WTC11 (cell line): ENCODE measurements at places on chromosomes 11 and 22. TPM values are rescaled to one million over a fixed set of nuclear protein-coding genes. Genes with fewer than 3 reads are reported as not detected.

Gene SHANK2
- total RNA-seq = 57.5 to 69.3 TPM (median 64.8 TPM) in 3 replicates

Gene FGF19
- 17.6 to 19.3 TPM (median 18.6 TPM) in 3 replicates for total RNA-seq

Gene SYCE3
- total RNA-seq = 0.46 to 0.89 TPM (median 0.85 TPM) in 3 replicates

Gene OR8G5
- total RNA-seq = not detected in 3 replicates

Gene PRG3
- total RNA-seq = not detected in 3 replicates

Gene PANX3
- not detected in 3 replicates for total RNA-seq

DNA sequence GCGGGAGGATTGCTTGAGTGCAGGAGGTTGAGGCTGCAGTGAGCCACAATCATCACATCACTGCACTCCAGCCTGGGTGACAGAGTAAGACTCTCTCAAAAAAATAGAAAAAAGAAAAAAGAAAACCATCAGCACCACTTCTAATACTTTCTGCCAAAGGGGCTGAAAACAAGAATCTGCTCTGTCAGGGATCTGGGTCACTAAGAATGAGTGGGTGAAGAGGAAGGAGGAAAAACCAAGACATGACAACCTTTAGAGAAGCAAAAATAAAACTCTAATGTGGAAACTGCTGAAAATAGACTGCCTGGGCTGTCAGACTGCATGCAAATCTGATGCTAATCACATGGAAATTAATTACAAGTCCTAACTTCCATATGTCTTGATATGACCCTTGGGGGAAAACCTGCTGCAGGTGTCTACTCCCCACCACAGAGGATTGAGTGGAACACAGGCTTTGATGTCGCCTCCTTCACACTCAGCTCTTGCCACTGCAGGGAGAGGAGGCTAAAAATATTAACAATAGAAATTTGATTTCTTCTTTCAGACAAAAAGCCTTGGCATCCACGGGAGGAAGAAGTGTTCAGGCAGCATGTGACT, 62.5 kb upstream of the CRTAM start:
- DNase-seq = no peak

GRCh38 chr22:49183208-49183825, 644.4 kb downstream of the BRD1 start:
- DNase-seq = no peak

DNA sequence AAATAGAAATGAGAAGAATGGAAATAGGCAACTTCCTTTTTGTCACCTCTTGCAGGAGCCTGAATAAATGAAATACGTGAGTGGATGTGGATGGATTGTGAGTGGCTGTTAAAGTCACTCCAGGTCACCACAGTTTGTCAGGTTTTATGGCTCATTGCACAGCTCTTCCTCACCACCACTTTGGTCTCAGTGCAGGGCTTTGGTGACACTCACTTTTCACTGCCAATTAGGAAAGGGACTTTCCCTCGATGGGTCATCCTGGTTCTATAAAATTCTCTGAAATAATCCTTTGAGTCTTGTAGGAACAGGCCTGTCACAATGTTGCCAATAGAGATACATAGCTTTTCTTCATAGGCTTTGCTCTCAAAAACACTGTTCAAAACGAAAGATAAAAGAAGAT, 172.4 kb upstream of the C11orf87 start:
- DNase-seq = no peak

GRCh38 chr11:117382746-117383145, 55.1 kb downstream of the CEP164 start:
- DNase-seq = no peak

DNA sequence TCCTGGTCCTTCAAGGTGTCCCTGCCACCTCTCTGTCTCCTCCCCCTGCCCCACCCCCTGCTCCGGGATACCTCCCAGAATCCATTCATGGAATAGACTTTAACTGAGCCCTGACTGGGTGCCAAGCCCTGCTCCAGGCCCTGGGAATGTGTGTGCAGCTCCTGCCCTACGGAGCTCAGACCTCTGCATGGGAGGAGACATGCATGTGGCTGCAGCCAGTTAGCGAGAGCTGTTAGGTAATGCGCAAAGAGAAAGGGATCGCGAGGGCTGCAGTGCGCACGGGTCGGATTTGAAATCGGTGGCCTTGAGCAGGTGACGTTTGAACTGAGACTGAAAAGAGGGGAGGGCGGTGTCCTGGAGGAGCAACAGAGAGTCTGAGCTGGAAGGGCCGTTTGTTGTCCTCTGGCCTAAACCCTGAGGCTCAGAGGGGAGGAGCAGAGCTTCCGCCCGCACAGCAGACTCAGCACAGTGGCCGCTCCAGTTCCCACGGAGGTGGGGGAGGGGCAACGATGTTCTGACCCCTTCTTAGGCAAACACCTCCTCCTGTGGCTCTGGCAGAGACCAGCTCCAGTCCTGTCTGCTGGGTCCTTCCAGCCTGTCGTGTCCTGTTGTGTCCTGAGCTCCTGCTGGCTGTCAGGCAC, 19.8 kb upstream of the LRRC10B start:
- peak; percentile 76 for DNase-seq

DNA sequence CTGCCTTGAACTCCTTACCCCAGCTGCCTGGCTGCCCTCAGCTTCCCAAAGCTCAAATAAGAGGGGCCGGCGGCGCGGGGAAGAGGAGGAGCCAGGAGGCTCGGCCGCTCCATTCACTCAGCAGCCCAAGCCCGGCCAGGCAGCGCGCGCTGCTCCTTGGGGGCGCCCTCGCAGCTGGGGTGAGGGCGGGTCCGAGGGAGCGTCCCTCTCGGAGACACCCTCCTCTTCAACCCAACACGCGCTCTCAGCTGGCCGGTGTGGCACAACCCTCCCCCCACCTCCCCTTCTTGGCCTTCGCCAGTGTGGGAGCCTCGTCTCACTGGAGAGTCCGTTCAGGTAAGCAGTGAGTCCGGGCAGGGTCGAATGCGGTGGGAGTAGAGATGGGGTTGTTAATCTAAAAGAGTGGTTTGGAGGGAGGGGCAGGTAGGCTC, at the start of gene WT1:
WT1 (minus strand) TSS at position 29 of the 431 bp plus-strand sequence.
- DNase-seq = peak; percentile 76

- DNase-seq = no peak
Observed at GRCh38 chr11:16611401-16611921, 127.0 kb upstream of the C11orf58 start.

GRCh38 chr11:85044911-85045310, 582.2 kb downstream of the DLG2 start:
- DNase-seq = no peak
